Fibroblast of gingiva (primary cell): ENCODE measurements at places on chromosomes 13 and 19.

DNA sequence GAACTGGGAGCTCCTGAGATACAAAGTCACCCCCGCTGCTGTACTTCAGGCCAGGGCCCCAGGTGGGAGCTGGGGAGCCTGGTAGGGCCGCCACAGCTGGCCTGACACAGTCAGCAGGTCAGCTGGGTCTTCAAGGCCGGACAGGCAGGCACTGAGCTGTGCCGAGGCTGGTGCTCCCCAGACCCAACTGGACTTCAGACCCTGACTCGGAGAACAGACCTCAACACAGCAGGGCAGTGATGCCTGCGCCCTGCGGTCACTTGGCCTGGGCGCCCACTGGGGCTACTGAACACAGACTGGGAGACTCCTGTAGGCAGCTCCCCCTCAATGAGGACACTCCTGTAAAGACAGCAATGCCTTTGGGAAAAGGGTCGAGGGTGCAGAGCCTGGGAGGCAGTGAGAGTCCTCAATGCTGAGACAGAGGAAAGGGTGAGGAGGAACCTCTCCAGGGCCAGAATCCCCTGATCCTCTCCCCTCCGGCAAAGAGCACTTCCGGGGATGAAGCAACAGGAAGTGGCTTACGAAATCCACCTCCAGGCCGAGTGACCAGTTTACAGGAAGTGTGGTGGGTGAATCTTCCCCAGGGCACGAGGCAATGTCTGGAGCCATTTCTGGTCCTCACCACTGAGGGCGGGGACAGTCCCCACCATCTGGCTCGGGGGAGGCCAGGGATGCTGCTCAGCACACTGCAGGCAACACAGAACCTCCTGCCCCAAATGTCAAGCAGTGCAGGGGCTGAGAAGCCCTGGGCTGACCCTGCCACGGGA is 40.8 kb upstream of the ISYNA1 start:
- peak; percentile 92 for DNase-seq

GRCh38 chr13:33561627-33562026 is 256.3 kb upstream of the RFC3 start:
- no peak for DNase-seq

DNA sequence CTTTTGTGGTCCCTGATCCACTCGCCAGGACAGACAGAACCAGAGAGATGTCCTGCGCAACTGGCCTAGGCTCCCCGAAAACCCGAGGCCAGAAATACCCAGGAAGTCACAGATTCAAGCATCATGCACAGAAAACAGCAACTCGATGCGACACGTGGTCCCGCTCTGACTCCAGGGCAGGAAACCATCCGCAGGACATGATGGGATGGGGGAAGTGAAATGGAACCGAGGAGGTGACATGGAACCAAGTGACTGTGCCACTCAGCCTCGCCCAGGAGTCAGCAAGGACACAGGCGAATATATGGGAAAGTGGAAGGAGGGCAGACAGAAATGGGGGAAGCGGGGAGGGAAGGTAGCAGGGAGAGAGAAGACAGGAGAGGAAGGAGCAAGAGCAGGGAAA is 1.1 kb downstream of the ZSCAN18 start:
- no peak for DNase-seq

DNA sequence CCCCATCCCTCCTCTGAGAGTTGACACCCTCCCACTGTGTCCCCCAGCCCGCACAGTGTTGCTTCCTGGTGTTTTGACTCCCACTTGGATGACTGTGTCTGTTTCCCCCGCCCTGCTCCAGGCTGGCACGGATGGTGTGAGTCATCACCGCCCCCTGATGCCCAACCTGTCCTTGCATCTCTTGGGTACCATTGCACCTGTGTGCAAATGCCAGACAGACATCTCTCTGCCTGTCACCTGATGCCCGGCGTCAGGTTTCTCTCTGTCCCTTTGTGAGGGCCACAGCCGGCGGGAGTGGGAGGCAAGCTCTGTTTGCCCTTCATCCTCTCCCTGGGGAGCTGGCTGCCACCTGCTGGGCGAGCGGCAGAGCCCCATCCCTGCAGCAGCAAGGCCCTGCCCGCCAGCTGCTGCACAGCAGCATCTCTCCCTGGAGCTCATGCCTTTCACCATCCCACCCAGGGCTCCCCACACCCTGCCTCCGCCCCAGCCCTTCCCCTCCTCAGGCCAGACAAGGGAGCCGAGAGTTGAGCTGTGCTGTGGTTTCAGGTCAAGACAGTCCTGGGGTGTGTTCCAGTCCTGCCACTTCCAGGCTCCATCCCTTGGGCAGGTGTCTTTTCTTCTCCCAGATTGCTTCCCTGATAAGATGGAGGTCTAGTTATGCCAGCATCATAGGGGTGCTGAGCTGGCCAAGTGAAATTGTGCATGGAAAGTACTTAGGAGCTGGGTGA is 29.7 kb downstream of the NKPD1 start:
- no peak for DNase-seq

- no peak for DNase-seq
These were observed 61.5 kb upstream of the SLC15A1 start for GRCh38 chr13:98813993-98814392.

DNA sequence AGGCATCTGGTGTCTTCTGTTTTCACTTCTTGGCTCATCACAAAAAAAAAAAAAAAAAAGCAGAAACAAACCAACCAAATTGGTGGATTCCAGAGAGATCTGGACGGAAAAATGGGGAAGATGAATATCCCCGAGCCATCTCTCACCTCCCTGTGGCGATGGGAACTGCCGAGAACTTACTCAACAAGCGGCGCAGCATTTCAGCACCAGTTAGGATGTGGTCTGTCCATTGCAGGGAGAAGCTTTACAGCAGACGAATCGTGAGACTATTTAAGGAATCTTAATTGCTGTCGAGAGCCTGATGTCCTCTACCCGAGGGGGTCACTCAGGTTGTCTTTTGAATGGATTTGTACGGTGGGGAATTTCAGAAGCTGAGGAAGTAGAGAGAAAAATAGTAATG is 17.3 kb upstream of the KDM4B start:
- DNase-seq, result no peak

DNA sequence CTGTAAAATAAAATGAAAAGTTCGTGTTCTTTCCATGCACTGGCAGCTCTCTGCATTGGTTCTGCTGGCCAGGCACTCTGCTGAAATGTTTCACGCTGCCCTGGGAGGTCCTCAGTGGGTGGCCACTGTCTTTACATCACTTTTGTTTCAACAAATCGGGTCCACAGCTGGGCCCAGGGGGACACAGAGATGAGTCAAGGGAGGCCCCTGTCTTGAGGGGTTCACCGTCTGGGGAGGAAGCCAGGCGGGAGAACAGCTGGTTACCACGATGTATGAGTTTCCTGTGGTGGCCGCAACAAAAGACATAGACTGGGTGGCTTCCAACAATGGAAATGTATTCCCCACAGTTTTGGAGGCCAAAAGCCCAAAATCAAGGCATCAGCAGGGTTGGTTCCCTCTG is 5.1 kb upstream of the KLF2 start:
- peak; percentile 30 for DNase-seq

DNA sequence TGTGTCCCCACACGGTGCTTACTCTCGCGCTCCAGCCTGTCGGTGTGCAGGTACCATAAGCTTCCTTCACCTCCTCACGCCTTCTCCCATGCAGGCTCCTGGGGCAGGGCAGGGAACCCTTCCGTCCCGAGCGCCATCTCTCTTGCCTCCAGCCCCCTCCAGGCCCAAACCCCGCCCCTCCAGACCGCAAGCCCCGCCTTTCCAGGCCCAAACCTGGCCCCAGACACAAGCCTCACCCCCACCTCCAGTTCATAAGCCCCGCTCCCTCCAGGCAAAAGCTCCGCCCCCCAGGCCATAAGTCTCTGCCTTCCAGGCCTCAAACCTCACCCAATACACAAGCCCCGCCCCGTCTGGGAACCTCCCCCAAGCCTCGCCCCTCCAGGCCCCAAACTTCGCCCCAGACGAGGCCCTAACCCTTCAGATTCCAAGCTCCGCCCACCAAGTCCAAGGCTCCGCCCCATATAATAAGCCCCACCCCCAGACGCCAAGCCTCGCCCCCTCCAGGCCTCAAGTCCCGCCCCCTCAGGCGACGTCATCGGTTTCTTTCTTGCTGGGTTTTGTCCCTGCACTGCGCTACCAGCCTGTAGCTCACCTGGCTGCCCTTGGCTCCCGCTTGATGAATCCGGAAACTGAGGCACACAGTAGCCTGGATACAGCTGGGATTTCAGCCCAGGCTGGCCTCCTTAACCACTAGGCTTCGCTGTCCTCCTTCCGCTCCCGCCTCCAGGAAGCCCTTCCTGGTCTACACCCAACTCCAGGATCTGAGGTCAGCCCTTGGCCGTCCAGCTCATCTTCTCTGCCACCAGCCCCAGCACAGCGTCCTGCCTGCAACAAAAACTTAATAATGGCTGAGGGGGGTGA is 16.1 kb downstream of the MKNK2 start:
- no peak for DNase-seq

- DNase-seq, result no peak
These were observed 873 bp downstream of the VSIG10L start for GRCh38 chr19:51341066-51341465.

DNA sequence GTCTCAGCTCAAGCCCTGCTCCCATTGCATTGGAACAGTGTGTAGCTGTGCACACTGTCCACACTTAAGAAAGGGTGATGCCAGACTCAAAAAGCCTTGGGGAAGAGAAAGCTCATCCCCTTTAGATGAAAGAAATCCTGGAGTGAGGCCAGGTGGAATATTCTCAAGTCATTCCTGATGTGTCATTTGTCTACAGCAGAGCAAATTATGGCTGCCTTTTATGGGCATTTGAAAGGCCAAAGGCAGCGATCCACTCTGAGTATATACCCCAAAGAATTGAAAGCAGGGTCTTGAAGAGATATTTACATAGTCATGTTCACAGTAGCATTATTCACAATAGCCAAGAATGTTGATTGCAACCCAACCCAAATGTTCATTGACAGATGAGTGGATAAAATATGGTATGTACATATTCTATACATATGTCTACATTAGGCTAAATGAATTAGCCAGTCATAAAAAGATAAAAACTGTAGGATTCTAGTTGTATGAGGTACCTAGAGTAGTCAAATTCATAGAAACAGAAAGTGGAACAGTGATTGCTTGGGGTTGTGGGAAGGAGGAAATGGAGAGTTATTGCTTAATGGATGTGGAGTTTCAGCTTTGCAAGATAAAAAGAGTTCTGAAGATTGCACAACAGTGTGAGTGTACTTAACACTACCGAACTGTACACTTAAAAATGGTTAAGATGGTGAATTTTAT is 214.9 kb downstream of the KCNRG start:
- peak; percentile 66 for DNase-seq

- peak; percentile 12 for DNase-seq
These were observed 5.9 kb upstream of the ARGLU1 start for GRCh38 chr13:106573868-106574267.

- DNase-seq, result no peak
These were observed 3.8 kb downstream of the DOCK9 start for GRCh38 chr13:98974053-98974452.

GRCh38 chr19:10505583-10506229 is 2.5 kb upstream of the KEAP1 start:
- peak; percentile 45 for DNase-seq

- DNase-seq, result peak; percentile 39
These were observed 629.1 kb downstream of the LIG4 start for GRCh38 chr13:107586216-107586615.

GRCh38 chr19:55213547-55213946 is 4.2 kb upstream of the PTPRH start:
- no peak for DNase-seq

GRCh38 chr19:44668985-44669764 is 2.1 kb upstream of the CEACAM19 start:
- no peak for DNase-seq
